Activated T-helper 1 cell treated with anti-CD3 and anti-CD28 coated beads, Interleukin-2, amount 50 U/mL, for 16 hours (primary cell): ENCODE measurements at places on chromosomes 2 and 18.
A peak's percentile ranks its signal among the peaks of the same experiment; 100 is the strongest.

- no peak for DNase-seq
Measured at GRCh38 chr2:72235497-72236415, 88.1 kb upstream of the CYP26B1 start.

DNA sequence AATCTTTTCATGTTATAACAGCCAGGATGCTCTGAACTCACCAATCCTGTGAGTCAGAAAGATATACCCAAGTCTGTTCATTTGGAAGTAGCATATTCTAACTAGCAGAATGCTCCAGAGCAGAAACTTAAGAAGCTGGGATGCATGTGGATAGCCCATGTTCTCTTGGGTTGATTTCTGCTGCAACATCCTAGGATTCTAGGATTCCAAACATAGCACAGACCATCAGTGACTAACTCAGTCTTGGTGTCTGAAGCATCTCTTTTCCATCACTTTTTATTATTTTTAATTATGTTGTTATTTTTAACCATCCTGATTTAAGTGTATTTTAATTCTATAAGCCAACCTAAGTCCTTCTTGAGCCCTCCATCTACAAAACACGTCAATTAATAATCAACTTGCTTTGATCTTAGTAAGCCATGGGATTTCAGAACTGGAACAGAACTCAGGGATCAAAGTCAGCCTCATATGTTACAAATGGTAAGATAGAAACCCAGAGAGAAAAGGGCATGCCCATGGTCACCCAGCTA, 85.4 kb downstream of the OSR1 start:
- DNase-seq, result no peak

GRCh38 chr2:183068561-183068960, 10.0 kb upstream of the DUSP19 start:
- DNase-seq, result no peak

DNA sequence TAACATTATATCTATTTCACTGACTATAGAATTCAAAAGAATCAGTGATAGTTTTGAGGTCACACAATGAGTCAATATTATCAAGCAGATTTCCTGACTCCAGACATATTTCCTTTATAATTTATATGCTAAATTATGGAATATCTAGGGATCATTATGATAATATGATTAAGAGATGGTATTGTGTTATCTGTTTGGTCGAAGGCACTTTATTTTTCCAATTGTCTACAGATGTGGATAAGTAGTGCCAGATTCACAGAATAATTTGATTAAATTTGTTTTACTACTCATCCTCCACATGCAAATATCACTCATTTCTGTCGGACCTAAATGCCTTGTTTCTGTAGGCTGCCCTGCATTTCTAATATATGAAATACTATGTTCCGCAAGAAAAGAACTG, 4.4 kb downstream of the ZNF804A start:
- no peak for DNase-seq

GRCh38 chr18:31154181-31154580, 8.5 kb downstream of the DSC1 start:
- no peak for DNase-seq

GRCh38 chr18:72866901-72867745, 664 bp downstream of the NETO1 start:
- DNase-seq, result no peak

- DNase-seq, result peak; percentile 44
Measured at GRCh38 chr2:96870626-96871255, 861 bp upstream of the SEMA4C start.

DNA sequence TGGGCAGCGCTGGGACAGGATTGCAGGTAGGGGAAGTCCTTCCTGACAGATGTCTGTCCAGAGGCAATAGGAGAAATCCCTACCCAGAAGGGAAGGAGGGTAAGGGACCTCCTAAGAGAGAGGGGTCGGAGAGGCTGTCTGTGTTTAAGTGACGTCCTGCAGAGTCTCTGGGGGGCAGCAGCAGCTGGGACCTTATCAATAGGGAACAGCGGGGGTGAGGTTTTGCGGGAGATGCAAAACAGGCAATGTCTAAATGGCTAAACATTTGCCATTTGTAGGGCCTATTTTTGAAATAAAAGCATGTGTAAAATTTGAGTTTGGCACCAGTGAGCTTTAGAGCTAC, 108.7 kb upstream of the HS6ST1 start:
- no peak for DNase-seq

DNA sequence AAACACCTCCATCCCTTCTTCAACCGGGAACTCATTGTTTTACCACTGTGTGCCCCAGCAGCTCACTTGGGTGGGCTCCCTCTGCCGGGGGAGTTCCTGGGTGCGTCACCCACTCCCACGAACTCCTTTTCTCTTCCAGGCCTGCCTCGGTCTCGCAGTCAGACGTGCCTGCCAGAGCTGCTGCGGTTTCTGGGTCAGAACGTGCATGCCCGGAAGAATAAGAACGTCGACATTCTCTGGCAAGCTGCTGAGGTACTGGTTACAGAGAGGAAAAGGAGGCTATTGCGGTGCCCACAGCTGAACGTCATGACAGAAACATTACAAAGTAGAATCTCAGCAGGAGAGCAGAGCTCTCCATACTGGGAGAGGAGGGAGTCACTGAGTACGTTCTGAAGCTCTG, 35.6 kb downstream of the COA5 start:
- no peak for DNase-seq

- no peak for DNase-seq
Measured at GRCh38 chr2:50575232-50575631, 456.7 kb downstream of the NRXN1 start.

GRCh38 chr18:77530732-77531131, 281.1 kb downstream of the GALR1 start:
- DNase-seq, result no peak

- peak; percentile 95 for DNase-seq
Measured at GRCh38 chr2:55050100-55050994, at the start of gene RTN4. TSS of gene RTN4 (minus strand) at chr2:55050451. CDS start at chr2:55050300, 151 bp downstream.

- no peak for DNase-seq
Measured at GRCh38 chr2:122960759-122961641, 1064.1 kb upstream of the CNTNAP5 start.

DNA sequence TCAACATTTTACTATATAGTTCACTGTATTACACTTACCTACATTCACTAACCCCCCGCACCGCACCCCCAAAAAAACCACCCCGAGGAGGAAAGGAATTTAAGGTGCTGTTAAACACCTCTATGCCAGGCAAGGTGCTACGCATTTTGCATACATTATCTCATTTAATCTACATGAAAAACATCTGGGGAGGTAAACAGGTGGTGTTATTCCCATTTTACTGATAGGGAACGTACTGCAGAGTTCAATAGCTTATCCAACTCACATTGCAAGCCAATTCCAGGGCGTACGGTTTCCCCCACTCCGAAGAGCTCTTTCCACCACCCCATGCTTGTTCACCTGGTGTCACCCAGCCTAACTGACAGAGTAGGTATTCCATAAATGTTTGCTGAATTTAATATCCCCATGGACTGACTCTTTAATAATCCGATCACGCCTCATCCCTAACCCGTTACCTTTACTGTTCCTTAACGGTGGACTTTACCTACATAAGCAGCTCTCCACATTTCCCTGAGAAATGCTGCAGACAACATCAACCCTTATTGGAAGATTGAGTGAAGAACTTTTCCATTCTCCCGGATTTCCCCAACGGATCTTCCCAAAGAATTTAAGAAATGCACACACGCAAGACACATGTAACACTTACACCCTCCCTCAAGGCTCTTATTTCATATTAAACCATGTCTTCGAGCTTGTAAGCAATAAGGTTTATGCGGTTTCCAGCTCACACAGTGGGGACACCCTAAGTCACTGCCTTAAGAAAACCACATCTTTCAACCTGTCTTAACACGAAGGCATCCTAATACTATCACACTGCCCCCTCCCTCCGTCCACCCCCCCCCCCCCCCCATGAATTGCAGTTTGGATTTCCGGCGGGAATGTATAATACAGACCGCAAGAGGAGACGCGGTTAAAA, 1.2 kb downstream of the RAPH1 start:
- DNase-seq, result no peak

DNA sequence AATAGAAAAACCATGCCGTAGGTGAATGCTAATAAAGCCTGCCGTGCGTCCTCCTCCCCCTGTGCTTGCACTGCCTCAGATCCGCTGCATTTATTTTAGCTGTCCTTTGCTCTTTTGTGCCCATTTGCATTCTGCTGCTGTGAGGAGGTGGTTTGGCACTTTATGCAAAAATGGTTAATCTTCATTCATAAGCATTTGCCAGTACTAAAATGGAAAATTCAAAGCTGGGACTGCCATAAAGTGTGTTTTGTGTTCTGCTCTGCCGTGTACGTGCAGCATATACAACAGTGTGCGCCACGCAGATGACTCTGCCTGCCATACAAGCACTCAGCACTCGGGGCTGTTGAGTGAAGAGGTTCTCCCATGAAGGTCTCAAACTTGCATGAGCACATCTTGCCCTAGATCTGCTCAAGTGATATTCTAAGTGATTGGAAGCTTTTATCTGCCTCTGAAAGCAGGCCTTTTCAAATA, 73.6 kb downstream of the SPATS2L start:
- DNase-seq, result no peak

GRCh38 chr2:222892321-222892720, 31.5 kb downstream of the ACSL3 start:
- no peak for DNase-seq

DNA sequence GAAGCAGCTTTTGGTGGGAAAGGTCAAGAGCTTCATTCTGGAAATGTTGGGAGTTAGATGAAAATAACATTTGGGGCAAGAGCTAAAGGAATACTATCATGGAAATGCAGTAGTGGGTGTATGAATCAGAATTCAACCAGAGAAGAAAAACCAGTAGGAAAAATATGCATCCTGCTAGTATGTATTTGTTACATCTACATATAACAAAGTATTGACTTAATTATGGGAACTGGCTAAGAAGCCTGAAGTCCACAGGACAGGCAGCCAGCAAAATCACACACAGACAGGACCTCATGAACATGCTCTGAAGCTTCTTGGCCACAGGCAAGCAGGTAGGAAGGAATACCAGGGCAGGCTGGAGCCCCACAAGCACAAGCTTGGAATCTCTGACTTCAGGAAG, 185.8 kb downstream of the FBXO15 start:
- DNase-seq, result no peak

DNA sequence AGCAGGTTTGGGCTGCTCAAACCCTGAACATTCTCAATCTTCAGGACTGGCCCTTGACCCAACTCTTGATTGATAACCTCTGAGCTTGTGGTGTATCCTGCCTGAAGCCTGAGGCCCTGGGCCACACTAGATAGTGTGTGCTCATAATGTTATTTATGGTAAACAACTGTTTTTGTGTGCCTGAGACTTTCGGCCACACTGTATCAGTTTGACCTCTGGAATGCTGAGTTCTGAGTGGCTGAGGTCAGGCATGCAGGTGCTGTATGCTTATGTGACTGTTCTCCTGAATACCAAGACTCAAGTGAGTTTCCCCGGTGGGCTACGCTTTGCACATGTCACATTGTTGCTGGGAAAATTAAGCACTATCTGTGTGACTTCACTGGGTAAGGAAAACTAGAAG, 82.2 kb upstream of the RMP24 start:
- no peak for DNase-seq

- DNase-seq, result no peak
Measured at GRCh38 chr18:61815885-61816470, 76.8 kb downstream of the RNF152 start.

DNA sequence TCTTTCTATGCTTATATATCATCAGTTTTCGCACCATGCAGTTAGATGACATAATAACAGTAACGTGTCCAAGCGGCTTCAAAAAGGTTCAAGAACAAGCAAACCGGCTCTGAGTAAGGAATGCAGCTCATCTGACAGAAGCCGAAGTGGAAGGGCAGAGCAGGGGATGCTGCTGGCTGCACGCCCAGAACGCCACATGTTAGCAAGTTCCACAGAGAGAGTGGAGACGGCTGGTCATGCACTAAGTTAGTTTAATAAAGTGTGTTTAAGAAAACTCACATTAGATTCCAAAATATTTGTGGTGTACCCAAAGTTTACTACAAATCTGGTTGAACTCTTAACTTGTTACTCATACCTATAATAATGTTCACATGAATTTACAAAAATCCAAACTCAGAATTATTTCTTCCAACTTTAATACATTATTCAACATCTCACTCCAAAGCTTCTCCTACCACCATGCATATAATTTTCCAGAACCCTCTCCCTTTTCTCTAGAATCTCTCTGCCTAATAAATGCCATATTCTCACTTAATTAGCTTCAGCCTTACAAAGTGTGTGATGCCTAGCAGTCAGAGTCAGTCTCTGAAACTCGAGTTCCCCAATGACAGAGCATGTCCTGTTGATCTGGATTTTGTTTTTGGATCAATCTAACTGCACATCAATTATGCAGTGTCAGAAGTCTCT, 170.0 kb downstream of the DNAH7 start:
- DNase-seq, result no peak

DNA sequence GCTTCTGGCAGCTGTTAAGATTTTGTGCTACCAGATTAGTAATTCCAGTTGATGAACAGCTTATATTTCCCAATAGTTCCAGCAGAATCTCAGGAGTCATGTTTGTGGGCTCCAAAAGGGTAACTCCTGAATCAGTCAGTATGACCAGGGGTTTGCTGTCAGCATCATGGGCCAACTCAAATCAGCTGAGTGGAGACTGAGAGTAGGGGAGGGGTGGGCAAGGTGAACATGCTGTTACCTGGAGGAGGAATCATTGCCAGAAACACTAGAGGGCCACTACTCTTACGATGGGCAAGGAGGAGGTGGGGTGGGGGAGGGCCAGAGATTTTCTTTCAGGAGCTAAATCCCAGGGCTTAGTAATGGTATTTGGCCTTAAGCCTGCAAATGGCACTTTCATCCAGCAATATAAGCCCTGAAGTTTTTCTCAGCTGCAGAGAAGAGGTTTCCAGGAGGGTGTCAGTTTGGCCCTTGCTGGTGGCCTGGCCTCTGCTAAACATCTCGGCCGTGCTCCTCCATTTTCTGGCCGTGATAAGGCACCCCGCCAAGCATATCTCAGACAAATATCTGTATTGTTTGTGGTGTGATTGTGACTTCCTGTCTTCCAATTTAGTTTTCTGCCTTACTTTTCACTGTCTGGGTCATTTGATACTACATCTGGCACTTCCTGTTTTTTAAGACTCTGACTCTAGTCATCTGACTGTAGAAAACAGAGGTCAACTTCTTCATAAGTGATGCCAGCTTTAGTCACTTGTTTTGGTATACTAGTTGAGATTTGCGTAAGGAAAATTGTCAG, 120.5 kb upstream of the CXCR4 start:
- peak; percentile 15 for DNase-seq

- no peak for DNase-seq
Measured at GRCh38 chr18:48162956-48163737, 232.7 kb upstream of the SMAD2 start.

GRCh38 chr2:176002688-176003210, 682 bp upstream of the LNPK start:
- DNase-seq, result no peak
